Fibroblast of lung (primary cell): ENCODE measurements at places on chromosomes 2 and 18. TPM values are rescaled to one million over a fixed set of nuclear protein-coding genes. Genes with fewer than 3 reads are reported as not detected.

- DNase-seq: no peak
Observed at GRCh38 chr2:55949613-55950012, 26.0 kb upstream of the EFEMP1 start.

DNA sequence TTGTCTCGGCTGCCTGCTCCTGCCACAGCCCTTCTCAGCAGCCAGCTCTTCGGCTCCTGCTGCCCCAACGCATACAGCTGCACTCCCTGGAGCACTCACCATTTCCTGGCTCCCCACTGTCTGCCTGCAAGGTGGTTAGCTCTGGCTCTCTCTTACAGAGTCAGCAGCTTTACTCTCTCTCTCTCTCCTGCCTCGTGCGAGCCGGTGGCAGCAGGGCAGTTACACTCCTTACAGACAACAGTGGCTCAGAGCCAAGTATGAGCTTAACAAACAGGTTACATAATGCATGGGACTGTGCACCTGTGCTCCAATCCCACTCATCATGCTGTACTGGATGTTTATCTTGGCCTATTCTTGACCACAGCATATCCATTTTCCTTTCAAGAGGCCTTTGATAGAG lies 47.4 kb upstream of the DNAJC10 start:
- peak; percentile 87 for DNase-seq

- peak; percentile 81 for DNase-seq
Observed at GRCh38 chr2:46776687-46777327, 138.8 kb downstream of the MCFD2 start.

DNA sequence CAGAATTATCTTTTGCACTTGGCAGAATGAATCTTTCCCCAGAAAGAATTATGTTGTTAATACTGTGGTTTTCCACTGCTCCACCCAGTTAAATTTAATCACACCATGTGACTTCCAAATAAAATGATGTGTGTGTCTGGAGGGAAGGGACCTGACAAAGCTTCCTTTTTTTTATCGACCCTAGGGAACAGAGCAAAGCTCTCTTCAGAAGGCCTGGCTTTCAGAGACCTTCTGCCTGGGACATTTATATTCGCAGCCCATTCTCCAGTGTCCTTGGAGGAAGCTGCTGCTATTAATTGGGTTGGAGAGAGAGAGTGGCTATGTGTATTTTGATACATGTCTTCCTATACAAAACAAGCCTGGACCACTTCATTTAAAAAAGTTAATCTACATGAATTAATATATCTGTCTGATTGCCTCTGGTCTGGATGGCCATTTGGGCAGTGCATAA lies 233.7 kb downstream of the PRKCE start:
- peak; percentile 51 for DNase-seq

- no peak for DNase-seq
Observed at GRCh38 chr2:236526455-236527158, 43.0 kb upstream of the ACKR3 start.

DNA sequence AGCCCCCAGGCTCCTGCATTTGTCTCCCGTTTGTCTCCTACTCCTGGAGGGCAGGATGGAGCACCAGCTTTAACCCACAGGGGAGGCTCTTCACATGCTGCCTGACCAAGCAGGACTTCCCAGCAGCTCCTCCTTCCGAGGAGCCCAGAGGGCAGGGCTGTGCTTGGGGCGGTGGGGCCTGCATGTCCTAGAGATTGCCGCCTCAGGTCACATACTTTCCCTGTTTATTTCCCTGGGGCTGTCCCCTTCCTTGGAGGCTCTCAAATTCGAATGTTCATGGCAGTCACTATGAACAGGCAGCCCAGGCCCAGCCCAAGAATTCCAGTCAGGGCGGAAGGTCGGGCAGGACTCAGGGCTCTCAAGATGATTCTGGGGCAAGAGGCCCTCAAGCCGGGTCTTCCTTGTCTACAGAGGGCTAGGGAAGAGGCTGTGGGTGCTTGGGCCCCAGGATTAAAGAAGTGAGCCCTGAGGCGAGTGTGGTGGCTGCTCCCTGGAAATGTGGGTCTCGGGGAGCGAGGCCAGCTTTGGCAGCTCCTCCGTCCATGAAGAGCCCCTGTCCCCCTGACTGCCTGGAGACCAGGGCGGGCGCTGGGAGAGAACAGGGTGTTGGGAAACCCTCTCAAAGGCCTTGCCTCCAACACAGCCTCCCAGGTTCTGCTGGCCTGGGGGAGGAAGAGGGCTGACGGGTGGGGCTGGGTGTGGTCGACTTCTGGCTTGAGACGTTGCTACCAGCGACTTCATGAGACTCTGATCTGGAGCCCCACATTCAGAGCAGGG lies 48.9 kb upstream of the HPCAL1 start:
- DNase-seq: no peak

GRCh38 chr2:219214786-219215185 lies 4.0 kb downstream of the ABCB6 start:
- no peak for DNase-seq

GRCh38 chr2:1802469-1803216 lies 58.3 kb upstream of the PXDN start:
- no peak for DNase-seq

- DNase-seq: peak; percentile 34
Observed at GRCh38 chr2:238158509-238159070, at the start of gene ERFE. Gene ERFE (plus strand): TSS chr2:238158970. CDS start chr2:238159008, 38 bp downstream.

- no peak for DNase-seq
Observed at GRCh38 chr2:171584001-171584400, 61.7 kb downstream of the CYBRD1 start.

DNA sequence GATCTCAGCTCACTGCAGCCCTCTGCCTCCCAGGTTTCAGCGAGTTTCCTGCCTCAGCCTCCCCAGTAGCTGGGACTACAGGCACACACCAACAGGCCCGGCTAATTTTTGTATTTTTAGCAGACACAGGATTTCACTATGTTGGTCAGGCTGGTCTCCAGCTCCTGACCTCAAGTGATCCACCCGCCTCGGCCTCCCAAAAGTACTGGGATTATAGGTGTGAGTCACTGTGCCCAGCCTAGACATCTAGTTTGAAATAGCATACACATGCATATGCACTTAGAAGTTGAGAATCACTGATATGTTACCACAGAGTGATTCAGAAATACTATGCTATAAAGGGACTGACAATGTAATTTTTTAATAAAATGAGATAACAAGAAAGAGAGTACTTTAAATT lies 69.8 kb upstream of the CDKL4 start:
- DNase-seq: peak; percentile 85

DNA sequence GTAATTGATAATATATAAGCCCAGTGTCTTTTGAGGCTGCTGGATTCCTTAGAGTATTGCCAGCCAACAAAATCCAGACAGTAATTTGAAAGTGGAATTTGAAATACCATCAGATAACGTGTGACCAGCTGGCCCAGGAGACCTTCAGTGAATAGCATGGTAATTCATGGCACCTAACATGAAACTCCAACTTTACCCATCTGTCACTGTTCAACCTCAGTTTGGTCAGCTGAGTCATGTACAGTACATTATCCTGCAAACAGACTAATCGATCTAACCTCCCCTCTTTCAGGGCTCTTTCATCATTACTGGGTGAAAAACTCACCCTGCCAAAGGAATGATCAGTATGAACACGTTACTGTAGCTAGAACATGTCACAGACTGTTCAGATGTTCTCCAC lies 230.6 kb downstream of the DOK6 start:
- DNase-seq: peak; percentile 37

GRCh38 chr2:54579061-54579681 lies 123.0 kb downstream of the SPTBN1 start:
- no peak for DNase-seq

DNA sequence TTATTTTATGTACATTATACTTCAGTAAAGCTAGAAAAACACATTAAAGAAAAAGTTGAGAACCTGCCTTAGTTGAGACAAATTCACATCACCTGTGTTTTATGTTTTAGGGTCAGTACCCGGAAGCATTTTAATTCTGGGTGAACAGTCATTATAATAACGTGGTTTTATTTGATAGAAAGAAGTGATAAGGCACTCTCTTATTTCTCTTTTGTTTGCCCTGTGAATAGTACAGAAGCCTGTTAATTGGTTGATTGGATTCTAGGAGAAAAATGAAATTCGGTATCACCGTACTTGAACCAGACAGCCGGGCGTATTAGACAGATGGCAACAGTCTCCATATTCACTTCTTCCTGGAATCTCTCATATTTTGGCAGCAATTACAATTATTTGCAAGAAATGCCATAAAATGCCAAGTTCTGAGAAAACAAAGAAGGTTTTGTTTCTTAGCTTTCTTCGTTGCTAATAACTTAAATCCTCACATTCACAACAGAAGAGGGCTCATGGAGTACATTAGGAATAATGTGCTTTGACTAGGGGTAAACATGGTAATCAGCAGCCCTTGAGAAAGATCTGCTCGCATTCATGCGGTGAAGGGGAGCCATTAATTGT lies 168.7 kb upstream of the RASGRP3 start:
- no peak for DNase-seq

GRCh38 chr2:160479269-160479668 lies 14.3 kb downstream of the RBMS1 start:
- DNase-seq: no peak

- no peak for DNase-seq
Observed at GRCh38 chr18:45678850-45679249, 45.1 kb upstream of the SLC14A1 start.

- peak; percentile 43 for DNase-seq
Observed at GRCh38 chr18:62812242-62812641, 96.9 kb downstream of the PHLPP1 start.

GRCh38 chr2:201830666-201831065 lies 24.3 kb downstream of the CDK15 start:
- no peak for DNase-seq

DNA sequence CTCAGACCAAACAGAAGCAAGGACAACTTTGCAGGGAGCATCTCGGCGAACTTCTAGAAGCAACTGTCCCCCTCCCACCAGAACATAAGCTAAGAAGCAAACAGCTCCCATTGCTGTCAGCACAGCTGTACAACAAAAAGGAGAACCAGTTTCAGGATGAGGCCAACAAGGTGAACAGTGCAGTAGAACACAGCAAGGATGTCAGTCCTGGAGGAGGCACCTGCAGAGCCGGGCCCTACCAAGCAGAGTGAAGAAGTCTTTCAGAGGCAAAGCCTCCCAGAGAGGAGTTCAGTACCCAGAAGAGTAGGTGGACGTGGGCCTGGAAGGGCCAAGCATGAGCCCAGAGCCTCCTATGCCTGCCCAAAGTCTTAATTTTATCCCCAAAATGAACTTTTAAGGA lies 1.0 kb downstream of the PASK start:
- DNase-seq: no peak

GRCh38 chr2:181632733-181633401 lies 24.0 kb downstream of the CERKL start:
- DNase-seq: no peak

DNA sequence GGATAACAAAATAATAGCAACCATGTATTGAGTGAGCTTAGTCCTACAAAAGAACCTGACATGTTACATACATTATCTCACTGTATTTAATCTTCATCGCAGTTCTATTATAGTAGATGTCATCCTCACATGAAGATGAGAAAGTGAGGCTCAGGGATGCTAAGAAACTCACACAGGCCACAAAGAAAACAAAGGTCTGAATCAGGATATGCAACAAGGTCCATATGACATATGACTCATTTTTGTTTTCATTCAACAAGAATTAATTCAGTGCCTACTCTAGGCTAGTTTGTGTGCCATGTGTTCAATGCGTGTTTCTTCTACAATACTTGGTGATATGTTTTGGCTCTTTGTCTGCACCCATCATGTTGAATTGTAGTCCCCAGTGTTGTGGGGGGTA lies 219.7 kb upstream of the EPHA4 start:
- DNase-seq: peak; percentile 53

DNA sequence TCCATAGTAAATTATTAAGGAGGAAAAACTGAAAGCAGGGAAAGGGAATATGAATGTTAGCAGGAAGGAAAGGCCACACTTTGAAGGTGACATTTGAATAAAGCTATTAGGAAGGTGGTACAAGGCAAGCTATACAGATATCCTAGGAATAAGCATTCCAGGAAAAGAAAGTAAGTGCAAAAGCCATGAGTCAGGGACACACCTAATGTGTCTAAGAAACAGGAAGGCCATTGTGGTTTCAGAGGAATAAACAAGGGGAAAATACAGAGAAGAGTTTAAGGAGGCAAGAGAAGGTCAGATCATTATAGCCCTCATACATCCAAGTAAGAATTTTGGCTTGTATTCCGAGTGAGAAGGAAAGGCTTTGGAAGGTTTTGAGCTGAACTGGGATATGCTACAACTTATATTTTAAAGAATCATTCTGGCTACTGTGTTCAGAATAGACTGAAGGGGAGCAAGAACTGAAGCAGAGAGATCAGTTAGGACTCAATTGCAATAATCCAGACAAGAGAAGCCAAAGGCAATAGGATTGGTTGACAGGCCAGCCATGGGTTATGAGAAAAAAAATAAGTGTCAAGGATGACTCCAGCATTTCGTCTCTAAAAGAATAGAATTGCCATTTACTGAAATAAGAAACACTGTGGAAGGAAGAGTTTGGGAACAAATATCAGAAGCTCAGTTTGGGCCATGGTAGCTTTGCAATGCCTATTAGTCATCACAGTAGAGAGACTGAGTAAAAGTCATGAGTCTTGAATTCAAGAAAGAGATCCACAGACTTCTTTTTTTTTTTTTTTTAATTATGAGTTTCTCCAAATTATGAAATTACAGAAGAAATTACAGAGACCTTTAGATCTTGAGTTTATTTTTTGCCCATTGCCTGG lies 11.3 kb downstream of the RAD51AP2 start:
- peak; percentile 54 for DNase-seq

DNA sequence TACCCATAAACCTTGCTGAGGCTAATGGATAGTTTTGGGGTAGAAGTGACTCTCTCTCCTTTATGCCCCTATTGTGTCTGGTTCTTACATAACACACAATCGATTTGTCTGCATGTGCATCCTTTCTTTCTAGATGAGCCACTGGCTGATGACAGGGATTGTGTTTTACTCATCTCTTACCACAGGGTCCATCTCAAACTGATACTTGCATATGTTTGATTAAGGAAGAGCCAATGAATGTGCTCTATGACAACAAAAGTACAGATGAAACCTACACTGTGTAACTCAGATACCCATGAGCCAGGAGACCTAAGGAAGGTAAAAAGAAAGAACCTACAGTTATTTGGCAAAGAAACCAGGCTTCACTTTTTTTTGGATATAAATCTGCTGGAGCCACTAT lies 13.2 kb upstream of the BZW1 start:
- no peak for DNase-seq

- no peak for DNase-seq
Observed at GRCh38 chr2:60959501-60959900, 58.0 kb upstream of the PEX13 start.

DNA sequence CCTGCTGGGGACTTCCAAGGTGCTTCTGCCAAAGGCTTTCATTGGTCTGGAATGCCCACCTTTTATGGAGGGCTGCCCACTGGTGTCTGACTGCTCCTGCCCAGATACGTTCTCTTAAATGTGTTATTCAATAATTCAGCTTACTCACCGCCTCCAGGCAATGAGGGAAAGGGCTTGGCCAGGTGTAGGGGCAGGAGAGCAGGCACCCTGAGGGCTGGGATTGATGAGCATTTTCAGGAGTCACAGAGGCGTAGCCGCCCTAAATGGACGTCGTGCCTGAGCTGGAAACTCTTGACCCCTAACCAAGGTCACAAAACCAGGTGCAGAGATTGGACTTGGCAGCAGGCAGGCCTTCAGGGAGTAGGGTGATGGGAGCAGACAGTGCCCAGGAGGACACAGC lies 26.8 kb downstream of the MAL start:
- DNase-seq: no peak

GRCh38 chr2:101806123-101806522 lies 108.6 kb downstream of the MAP4K4 start:
- peak; percentile 88 for DNase-seq

Gene CYP26B1
- total RNA-seq: 0.17 and 0.51 TPM in 2 replicates

Gene STPG4
- total RNA-seq: 0.26 and 0.33 TPM in 2 replicates

Gene QPCT
- total RNA-seq: 3.9 and 8.4 TPM in 2 replicates

Gene HOXD9
- not detected in 2 replicates for total RNA-seq

Gene RAB27B
- total RNA-seq: 0.77 and 0.99 TPM in 2 replicates

Gene FRZB
- total RNA-seq: 2.0 and 5.6 TPM in 2 replicates

Gene ELOA2
- not detected in 2 replicates for total RNA-seq

Gene ABHD1
- total RNA-seq: 0.17 and 0.26 TPM in 2 replicates
